ENCODE measurements at places on chromosomes 1 and 21. TPM values are rescaled to one million over a fixed set of nuclear protein-coding genes. Genes with fewer than 3 reads are reported as not detected.
A peak's percentile ranks its signal among the peaks of the same experiment; 100 is the strongest.

DNA sequence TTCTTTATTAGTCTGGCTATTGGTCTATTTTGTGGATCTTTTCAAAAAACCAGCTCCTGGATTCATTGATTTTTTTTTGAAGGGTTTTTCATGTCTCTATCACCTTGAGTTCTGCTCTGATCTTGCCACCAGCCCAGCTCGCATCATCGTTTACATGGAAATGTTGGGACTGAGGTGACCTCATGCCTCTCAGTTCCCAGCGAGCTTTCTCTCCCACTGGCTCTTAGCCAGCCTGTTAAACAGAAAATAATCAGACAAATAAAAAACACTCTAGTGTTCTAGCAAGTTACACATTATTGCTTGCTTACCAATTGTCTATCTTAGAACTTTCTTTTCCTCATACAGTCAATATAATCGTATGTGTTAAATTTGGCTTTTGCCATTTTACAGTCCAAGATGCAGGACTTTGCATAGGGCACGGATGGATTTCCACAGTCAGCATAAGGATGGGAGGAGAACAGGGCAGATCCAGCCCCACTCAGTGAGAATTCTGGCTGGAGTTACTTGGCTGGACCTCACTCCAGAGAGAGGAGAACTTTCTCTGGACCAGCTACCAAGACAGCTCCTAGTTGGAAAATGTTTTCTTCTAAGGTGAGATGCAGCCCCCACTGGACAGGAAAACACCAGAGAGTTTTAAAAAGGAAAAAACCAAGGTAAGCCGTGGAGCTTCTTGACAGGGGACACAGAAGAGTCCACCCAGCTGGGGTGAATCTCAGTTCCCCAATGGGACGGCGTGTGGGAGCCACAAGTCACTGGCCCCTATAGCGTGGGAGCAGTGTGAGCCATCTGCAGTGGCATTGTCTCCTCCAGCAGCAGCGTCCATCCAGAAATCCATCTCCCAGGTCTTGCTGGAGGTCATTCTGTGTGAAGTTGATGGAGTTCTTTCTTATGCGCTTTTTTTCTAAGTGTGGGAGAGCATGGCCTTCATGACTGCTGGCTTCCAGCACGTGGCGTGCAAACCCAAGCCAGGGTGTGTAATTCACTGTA lies 17.6 kb downstream of the PGBD2 start:
- no peak for DNase-seq

DNA sequence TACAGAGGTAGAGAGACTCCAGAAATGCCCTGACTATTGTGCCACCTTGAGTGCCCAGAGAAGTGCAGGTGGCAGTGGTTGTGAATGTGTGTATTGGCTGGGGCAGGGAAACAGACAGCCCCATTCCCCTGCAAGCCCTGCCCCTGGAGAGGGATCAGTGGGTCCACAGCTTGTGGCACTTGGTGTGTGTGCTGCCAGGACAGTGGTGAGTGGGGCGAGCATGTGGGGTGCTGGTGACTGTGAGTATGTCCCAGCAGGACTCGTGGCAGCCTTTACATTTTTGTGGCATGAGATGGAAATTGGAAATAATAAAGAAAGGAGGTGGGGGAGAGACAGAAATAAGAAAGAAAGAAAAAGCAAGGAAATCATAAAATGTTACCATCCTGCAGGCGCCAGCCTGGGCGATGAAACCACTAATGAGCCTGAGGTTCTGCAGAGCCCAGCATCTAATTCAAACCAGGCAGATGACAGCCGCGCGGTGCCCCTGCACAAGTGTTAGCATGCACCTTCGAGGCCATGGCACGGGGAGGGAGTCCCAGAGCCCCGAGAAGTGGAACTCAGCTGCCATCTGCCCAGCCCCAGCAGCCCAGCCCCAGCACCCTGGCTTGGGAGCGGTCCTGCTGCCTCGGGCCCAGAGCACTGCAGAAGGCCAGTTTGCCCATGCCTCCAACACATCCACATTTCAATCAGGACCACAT lies 49.1 kb upstream of the ZBTB40 start:
- DNase-seq, result no peak

DNA sequence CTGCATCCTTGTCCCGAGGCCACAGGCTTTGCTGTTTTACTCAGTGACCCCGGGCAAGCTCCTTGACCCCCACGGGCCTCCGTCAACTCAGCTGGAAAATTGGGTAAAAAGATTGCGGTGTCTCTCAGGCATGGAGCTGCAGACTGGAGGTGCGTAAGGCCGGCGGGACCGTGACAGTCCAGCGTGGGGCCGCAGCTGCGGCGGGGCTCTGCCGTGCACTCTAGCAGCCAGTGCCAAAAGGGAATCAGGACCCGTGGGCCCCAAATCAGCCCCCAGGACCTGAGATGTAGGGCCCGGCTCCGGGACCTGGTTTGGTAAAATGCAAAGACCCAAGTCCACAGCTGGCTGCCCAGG lies 158.3 kb downstream of the PRDM16 start:
- no peak for DNase-seq

- DNase-seq, result no peak
These were observed 4.3 kb upstream of the SLX9 start for GRCh38 chr21:44935533-44935927.

The TMEM52 gene
- total RNA-seq, result 0.67 TPM

DNA sequence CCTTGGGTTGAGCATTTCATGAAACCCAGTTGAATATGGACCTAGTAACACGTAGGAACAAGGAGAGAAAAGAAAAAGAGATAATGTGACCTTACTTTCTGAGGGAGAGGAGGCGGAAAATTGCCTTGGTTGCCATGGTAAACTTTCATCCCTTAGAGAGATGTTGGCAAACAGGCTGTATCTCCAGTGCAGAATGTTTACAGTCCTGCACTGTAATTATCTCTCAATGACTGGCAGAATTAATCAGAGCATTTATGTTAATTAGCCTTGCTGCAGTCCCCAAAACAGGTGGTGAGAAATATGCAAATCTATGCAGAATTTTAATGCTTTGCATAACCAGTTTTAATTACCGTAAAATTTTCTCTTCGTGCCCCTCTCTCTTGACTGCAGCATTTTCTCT lies 147.3 kb downstream of the CD247 start:
- DNase-seq, result no peak

The DHRS3 gene
- total RNA-seq, result not detected

The TMIGD3 gene
- total RNA-seq, result 0.21 TPM

The OR2T2 gene
- total RNA-seq, result not detected

The RAB25 gene
- total RNA-seq, result not detected

The HRNR gene
- total RNA-seq, result not detected

- DNase-seq, result no peak
These were observed 9.9 kb downstream of the PFKFB2 start for GRCh38 chr1:207063014-207063413.

The SPRR2F gene
- total RNA-seq, result 0.51 TPM

DNA sequence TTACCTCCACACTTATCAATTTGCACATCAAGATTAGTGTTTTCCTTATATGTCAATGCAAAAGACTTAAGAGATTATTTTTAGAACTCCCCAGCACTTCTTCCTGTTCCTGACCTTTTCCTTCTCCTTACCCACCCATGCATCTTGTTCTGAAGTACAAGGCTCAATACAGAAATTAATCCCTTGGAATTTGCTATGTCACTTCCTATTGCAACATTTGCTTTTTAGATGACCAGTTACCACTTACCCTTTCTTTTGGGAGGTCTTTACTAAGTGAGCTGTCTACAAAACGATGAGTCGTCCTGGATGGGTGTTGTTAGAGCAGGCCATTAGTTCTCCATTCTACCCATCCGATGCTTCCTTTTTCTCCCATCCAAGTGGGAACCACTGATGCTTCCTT lies 221.2 kb downstream of the FMN2 start:
- DNase-seq, result peak; percentile 97

The TMEM240 gene
- not detected for total RNA-seq

- DNase-seq, result peak; percentile 32
These were observed 375.6 kb downstream of the BRINP2 start for GRCh38 chr1:177546346-177546745.

The HUNK gene
- total RNA-seq, result 0.05 TPM

The RIMS3 gene
- total RNA-seq, result 2.6 TPM

DNA sequence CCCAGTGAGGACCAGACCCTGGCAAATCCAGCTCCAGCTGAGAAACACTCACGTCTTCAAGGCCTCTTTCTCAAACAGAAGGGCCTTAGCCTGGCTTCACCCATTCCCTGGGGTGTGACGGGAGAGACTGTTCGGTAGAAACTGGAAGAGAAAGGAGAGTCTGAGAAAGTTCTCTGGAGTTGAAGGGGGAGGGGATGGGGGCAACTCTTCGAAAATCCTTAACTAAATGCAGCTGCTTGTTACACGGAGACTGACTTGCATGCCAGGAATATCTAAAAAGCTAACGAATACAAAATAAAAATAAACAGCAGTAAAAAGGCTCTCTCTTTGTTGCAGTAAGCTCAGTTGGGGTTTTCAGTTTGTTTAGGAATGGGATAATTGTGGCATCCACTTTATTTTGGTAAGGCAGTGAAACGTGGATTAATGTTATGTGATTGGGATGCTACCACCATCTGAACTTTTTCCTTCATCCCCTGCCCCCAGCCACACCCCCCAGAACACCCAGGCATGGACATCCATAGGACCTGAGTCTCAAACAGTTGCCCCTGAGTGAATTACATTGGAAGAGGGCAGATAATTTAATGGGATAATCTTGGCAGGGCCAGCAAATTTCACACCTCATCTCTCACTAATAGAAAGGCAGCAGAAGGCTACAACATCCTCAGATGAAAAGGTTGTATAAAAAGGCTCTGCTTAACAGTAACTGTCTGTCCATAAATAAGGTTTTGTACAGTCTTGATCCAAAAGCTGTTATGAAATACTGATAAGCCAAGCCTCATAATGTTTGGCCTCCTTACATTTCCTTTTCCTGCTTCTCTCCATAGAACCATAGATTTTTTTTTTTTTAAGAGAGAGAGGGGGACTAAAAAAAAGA lies 5.8 kb downstream of the ROR1 start:
- DNase-seq, result no peak

The PRRX1 gene
- 0.13 TPM for total RNA-seq

GRCh38 chr1:166929911-166930310 lies 45.4 kb downstream of the ILDR2 start:
- DNase-seq, result no peak

- DNase-seq, result no peak
These were observed 28.3 kb downstream of the CD160 start for GRCh38 chr1:145747398-145748247.

GRCh38 chr1:175287849-175288248 lies 95.3 kb upstream of the KIAA0040 start:
- no peak for DNase-seq

DNA sequence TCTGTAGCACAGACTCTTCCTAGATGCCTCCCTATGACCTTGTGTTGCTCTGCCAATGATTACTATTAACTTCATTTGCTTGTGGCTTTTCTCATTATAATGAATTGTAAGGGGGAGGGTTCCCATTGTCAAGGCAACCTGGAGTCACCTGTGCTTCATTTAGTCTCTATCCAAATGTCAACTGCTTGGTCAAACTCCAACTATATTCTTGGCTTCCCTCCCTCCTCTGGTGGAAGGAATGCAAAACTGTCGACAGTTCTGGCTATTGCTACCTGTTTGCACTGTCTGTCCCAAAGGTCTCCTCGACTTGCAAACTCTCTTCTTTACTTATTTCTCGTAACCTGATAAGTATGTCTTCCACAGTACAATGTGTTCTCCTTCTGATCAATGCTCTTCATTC lies 100.3 kb downstream of the CACNA1E start:
- DNase-seq, result no peak

The IFNLR1 gene
- total RNA-seq, result not detected

The GJA8 gene
- not detected for total RNA-seq

The CLCA1 gene
- total RNA-seq, result not detected

DNA sequence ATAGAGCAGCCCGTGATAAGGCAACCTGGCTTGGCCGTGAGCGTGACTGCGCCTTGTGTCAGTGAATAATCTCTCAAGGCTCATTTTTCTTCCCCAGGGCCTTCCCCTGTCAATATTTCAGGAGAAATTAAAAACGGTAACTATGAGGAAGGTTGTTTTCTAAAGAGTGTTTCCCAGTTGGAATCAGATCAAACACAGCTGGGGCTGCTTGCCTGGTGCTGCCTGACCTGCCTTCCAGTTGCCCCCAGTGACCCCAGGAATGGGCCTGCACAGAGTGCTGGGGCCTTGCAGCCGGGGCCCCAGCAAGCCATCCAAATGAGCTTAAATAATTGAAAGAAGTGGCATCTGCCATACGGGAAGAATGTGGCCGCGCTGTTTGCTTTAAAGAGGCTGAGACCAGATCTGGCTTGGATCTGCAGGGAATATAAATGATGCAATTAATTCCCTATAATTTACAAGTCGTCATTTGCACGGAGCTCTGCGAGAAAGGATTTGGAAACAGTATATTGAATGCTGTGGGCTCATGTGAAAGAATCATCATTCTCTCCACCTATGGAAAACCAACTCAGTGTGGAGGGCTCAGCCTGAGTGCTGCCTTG lies 203.9 kb downstream of the C1orf94 start:
- no peak for DNase-seq

DNA sequence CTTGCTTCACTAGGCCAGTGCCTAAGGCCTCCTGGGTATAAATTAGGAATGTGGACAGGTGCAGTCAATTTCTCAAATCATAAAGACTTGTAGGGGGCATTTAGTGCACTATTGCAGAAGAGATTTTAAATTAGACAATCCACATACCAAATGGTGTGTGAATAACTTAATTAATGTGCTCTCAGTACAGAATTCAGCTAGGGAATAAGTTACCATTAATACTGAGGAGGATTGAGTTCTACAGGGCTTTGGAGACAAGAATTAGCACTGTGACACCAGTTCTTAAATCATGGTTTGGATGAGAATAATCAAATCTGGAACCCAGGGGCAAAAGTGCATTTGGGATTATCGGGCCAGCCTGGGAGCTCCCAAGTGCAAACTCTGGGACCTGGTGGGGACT lies 1.7 kb downstream of the SYPL2 start:
- DNase-seq, result no peak

The S100A7 gene
- total RNA-seq, result not detected

- DNase-seq, result no peak
These were observed 297.0 kb upstream of the NCAM2 start for GRCh38 chr21:20701235-20701634.

The CFAP141 gene
- not detected for total RNA-seq

- peak; percentile 94 for DNase-seq
These were observed 173.9 kb downstream of the HHIPL2 start for GRCh38 chr1:222373831-222374602.

- no peak for DNase-seq
These were observed 471 bp upstream of the ADPRS start for GRCh38 chr1:36088265-36088576.

GRCh38 chr1:212583643-212584042 lies 24.9 kb upstream of the ATF3 start:
- DNase-seq, result no peak

GRCh38 chr1:8903410-8903809 lies 24.9 kb upstream of the ENO1 start:
- DNase-seq, result no peak

DNA sequence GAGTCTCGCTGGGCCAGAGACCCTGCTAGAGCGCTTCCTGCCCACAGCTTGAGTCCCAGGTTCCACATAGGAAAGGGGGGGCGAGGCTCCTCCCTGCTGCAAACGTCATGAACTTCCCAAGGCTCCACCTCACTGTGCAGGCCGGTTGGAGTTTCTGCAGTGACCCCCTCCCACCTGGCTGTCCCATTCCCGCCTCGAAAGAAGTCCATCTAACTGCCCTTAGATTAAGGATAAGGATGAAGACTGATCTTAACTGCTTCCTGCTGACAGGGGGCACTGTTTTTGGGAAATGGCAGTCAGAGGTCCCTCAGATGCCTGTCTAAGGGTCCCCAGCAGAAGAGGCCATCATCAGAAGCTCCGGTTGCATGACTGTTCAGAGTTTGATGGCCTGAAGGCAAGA lies 62.7 kb downstream of the STUM start:
- no peak for DNase-seq

The ZNF648 gene
- 1.1 TPM for total RNA-seq

All from SK-MEL-5 (cell line).